Activated naive CD4-positive, alpha-beta T cell treated with anti-CD3 and anti-CD28 coated beads, Interleukin-2, amount 10 ng/mL, durations not matched to agents 7 days and 5 days (primary cell): ENCODE measurements at places on chromosomes 1 and 21.

- peak; percentile 66 for DNase-seq
Measured at GRCh38 chr1:155127105-155127966, at the start of gene EFNA1. Gene EFNA1, plus strand, starts transcription at chr1:155127876. Its CDS starts 102 bp downstream, at chr1:155127978.

DNA sequence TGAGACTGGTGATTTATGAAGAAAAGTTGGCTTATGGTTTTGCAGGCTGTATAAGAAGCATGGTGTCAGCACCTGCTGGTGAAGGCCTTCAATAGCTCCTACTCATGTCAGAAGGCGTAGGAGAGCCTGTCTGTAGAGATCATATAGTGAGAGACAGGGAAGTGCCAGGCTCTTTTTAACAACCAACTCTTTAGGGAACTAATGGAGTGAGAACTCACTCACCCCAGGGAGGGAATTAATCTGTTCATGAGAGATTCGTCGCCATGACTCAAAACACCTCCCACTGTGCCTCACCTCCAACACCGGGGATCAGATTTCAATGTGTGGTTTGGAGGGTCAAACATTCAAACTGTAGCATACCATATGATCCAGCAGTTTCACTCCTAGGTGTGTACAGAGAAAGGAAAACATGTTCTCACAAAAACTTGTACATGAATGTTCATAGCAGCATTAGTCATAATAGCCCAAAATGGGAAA, 72.6 kb downstream of the TTC3 start:
- no peak for DNase-seq

DNA sequence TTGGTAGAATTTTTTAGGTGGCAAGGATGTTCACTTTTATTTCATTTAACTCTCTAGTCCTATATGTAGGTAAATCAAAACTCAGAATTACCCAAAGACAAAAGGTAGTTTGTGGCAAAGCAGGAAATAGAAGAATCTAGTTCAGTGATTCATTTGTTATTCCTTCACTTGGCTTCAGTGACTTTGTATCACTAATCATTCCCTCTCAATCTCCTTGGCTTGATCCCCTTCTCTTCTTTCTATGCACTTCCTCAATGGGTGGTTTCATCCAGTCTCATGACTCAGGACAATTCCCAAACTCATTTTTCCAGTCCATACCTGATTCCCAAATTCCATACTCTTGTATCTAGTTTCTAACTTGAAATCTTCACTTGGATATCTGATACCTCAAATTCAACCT, 64.9 kb downstream of the PRKACB start:
- no peak for DNase-seq

DNA sequence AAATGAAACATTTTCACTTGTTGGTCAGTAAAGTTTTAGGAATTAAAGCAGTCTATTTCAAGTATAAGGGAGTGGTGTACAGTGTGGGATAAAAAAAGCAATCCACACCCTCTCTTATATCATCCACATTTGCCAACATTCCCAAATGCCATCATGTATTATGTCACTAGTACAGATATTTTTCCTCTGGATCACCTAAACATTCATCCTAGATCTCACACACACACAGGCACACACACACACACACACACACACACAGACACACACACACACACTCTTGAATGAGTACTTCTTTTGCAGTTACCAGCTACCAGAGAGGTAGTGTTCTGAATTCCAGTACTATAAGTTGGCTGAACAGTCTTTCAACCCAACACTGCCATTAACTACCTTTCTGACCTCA, 1369.1 kb upstream of the ADGRL4 start:
- DNase-seq, result no peak

DNA sequence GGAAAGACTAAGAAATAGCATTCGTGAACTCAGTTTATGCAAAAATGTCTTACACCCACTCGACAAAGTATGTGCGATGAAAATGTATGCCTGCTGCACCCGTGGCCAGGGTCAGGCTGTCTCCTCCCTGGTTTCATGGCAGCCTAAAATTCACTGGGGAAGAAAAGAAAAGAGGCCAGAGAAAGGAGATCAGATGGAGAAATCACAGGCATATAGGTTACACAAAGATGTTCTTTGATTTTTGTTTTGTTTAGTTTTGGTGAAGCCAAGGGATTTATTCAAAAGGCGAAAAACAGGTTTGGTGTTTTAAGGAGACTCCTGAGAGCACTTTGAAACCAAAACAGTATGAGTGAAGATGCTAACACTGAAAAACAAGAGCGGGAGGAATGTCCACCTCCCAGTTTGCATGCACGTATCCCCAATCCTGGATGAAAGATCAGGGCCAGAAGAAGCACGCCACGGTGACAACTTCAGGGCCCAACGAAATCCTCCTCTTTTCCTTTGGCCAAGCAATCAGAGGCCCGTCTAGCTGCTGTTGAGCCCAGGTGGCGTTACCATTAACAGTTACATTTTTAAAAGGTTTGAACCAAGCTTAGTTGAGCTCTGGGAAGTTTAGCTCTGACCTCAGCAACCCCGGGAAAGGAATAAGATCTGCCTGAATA, 992 bp upstream of the SSX2IP start:
- no peak for DNase-seq

- no peak for DNase-seq
Measured at GRCh38 chr1:160066829-160067745, 2.9 kb downstream of the KCNJ10 start.

DNA sequence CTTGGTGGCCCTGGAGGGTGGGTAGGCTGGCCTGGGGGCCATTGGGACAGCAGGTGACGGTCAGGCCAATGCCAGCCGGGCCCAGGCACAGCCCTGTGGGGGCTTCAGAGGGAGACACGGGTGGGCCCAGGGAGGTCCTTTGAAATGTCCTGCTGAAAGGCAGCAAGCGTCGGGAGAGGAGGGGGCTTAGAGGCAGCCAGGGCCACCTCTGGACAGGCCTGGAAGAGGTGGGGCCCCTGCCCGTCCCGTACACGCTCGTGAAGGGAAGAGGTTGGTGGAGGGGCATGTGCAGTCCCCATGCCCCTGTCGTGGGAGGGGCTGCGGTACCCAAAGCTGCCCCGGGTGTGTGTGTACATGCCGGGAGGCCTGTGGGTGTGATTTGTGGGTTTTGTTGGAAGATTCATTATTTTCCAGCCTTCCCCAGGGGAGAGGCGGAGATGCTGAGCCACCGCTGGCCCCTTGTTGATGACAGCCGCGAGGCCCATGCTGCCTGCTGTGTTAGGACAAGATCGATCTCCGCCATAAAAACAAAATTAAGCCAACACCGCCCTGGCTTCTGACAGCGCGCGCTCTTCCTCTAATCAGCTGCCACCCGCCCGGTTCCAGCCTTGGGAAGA, 3.4 kb upstream of the PLCH2 start:
- DNase-seq, result no peak
